ENCODE measurements at places on chromosomes 4 and X.
A peak's percentile ranks its signal among the peaks of the same experiment; 100 is the strongest.

GRCh38 chr4:24780936-24781495 lies 14.4 kb upstream of the SOD3 start:
- DNase-seq, result no peak

DNA sequence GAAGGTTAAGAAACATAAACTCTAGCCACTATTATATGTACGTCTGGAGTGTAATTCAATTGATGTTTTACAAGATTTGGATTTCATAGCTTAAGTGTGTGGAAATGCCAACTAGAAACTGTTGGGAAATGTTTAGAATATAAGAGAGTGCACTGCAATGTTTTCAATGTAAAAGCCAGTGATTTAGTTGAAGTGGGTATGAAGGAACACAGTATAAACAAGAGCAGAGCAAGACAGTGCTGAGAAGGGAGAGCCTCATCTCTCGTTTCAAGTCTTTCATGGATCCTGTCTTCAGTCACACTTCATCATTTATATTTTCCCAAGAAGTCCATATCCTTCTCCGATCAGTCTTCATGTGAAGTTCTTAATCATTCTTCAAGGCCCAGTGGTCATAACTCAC lies 163.9 kb upstream of the ETNPPL start:
- no peak for DNase-seq

DNA sequence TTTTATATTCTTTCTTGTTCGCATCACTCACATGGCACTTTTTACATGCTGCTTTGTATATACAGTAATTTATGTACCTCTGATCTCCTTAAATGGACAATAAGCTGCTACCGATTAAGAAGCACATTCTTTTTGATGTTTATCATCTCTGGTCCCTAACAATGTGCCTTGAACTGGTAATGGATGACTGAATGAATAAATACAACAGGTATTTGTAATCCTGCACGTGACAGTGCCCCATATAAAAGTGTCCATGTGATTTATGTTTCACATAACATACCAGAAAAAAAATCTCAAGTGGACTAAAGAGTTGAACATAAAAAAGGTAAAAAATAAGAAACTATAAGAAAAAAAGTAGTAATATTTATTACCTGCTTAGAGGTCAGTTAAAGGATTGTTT lies 7.7 kb upstream of the SLAIN2 start:
- no peak for DNase-seq

GRCh38 chr4:7655511-7656243 lies 220.9 kb upstream of the PSAPL1 start:
- DNase-seq, result no peak

DNA sequence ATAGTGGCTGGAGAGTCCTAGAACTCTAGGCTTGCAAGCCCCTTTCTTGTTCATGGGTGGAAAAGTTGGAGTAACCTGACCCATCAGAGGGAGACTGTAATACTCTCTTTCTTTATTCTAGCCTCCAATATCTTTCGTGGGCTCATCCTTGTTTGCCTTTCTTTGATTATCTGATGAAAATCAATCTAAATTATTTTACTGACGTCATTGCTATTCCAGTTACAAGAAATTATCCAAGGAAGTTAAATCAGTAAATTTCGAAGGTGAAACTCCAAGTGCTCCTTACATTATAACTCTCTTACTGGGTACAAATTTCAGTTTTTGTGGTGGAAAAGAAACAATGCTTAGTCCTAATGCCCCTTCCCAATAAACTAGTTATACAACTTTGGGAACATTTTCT lies 412.9 kb downstream of the IDS start:
- DNase-seq, result no peak

DNA sequence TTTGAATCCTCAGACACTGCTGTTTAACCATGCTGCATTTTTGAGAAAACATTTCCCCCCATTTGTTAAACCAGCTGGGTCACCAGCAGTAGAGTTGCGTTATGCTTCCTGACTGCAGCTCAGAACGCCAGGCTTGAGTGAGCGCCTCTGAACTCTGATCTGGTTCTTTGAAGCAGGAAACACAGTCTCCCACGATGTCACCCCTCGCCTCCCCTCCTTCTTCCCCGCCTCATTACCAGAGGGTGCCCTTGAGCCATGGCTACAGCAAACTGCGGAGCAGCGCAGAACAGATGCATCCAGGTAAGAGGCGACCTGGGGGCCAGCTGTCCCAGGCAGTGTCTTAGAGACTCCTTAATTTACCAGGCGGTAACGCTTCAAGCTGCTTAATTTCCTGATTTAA lies 78.4 kb downstream of the REPS2 start:
- DNase-seq, result no peak

DNA sequence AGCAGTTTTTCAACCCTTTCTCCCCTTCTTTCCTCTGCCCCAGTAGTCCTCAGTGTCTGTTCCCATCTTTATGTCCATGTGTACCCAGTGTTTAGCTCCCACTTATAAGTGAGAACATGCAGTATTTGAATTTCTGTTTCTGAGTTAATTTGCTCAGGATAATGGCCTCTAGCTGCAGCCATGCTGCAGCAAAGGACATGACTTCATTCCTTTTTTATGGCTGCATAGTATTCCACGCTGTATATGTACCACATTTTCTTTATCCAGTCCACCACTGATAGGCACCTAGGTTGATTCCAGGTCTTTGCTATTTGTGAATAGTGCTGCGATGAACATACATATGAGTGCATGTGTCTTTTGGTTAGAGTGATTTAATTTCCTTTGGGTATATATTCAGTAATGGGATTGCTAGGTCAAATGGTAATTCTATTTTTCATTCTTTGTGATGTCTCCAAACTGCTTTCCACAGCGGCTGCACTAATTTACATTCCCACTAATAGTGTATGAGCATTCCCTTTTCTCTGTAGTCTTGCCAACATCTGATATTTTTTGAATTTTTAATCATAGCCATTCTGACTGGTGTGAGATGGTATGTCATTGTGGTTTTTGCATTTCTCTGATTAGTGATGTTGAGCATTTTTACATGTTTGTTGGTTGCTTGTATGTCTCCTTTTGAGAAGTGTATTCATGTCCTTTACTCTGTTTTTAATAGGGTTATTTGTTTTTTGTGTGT lies 54.6 kb upstream of the ANK2 start:
- DNase-seq, result no peak

DNA sequence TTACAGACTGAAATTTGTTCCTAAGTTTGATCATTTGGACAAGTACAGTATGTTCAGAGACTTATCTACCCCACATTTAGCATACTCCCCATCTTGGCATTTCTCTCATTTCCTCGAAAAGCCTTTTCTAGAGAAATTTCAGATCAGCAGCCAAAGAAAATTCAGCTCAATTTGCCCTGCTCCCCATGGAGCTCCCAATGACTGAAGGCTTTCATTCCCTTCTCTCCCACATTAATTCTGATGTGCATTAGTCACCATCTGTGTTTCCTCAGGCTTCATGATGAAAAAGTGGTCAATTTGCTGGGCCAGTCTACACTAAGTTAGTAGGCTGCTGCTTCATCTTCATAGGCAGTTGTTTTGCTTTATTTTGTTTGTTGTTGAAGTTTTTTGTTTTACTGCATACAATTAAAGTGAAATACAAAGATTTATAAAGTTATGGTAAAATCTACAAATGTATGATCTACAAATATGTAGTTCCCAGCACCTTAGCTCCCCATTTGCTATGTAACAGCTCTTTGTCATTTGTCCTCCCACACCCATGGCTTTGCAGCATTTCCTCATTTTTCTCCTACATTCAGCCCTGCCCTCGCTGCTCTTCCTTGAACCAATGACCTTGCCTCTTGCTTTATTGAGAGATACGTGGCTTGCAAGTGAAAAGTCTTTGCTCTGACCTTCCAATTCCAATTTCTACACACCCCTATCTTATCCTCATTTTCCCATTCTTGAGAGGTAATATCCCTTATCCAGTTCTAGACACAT lies 193.9 kb downstream of the ANAPC10 start:
- DNase-seq, result no peak

DNA sequence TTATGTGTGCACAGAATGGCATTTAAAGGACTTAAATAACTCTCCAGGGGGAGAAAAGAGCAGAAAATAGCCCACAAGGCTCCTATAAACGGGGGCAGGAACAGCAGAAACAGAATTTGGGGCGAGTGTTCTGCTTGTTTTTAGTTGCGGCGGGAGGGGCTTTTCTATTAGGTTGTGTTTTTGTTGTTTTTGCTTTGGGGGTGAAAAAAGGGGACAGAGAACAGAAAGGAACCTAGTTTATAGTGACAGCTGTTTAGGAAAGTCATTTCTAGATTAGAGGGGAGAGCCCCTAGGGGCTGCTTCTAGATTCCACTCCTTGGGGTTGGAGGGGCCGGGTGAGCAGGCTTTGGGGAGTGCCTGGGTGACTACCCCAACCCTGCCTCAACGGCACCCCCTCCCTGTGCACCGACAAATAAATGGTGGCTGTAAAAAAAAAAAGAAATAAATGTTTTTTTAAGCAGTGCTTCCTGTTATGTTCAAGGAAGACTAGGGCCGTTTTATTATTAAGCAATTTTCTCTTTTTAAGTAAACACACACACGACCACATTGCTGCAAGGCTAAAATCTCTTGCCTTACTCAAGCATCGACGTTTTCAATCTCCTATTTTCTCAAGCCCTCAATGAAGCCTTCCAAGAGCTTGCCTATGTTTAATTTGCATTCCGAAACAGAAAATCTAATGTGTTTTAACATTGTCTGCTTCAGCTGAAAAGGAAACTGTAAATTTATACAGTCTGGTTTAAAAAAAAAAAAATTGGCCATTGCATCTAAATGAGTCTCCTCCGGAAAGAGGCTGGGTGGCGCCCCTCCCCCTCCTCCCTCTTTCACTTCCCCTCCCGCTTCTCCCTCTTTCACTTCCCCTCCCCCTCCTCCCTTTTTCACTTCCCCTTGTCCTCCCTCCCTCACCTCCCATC lies 123.3 kb upstream of the TBL1X start:
- DNase-seq, result peak; percentile 8

GRCh38 chr4:21790438-21791029 lies 158.0 kb downstream of the KCNIP4 start:
- DNase-seq, result no peak

DNA sequence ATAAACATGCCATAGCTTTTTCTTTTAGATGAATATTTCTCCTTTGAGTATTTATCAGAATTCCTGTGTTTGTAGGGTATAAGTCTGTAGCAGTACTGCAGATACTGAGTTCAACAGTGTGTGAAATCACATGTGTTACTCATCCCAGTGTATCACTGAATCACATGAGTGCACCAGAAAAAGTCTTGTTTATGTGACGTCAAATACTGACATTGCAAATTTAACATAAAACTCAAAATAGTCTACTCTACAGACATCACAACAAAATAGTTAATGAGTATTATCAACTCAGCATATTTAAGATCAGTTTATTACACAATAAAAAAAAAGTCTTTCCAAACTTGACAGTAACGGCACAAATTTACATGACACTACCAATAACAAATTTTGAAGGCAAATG lies 221.3 kb downstream of the DCTD start:
- no peak for DNase-seq

DNA sequence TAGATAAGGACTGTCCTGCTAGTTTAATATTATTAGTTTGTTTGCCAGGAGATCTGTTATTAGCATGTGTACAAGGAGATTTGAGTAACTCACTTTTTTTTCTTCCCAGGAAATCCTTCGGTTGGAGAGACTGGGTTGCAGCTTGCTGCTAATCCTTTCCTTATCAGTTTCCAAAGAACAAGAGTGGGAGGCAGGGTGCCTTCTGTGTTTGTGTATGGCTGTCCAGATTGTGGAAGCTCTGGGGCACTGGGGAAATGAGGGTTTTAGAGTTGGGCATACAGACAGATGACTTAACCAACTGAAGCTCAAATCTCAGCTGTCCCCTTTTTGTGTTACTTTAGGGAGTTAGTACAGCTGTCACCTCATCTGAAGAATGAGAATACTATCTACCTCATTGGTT lies 12.6 kb upstream of the SUPT20HL1 start:
- DNase-seq, result no peak
